ENCODE measurements at places on chromosomes 11 and 22.
A peak's percentile ranks its signal among the peaks of the same experiment; 100 is the strongest.

GRCh38 chr11:133078591-133079404 is 453.5 kb downstream of the OPCML start:
- peak; percentile 77 for DNase-seq

- DNase-seq, result no peak
These were observed 161.2 kb upstream of the GRIA4 start for GRCh38 chr11:105448703-105449079.

GRCh38 chr22:46869831-46870441 is 107.5 kb downstream of the TBC1D22A start:
- no peak for DNase-seq

DNA sequence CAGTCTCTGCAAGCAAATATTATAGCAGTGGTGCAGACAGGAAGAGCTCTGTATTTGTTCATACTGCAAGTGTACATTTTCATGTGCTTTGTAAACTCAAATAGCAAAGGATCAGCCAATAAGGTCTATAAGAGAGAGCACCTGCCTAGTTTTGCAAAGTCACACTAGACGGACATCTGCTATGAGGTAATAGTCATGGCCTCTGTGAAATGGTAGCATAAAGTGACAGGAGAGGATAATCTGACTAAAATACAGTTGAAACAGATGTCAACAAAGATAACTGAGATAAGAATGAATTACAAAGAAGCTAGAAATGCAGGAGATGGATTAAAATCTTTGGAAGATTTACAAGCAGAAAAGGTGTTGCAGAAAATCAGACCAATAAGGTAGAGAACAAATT is 70.6 kb upstream of the SPON1 start:
- DNase-seq, result no peak

DNA sequence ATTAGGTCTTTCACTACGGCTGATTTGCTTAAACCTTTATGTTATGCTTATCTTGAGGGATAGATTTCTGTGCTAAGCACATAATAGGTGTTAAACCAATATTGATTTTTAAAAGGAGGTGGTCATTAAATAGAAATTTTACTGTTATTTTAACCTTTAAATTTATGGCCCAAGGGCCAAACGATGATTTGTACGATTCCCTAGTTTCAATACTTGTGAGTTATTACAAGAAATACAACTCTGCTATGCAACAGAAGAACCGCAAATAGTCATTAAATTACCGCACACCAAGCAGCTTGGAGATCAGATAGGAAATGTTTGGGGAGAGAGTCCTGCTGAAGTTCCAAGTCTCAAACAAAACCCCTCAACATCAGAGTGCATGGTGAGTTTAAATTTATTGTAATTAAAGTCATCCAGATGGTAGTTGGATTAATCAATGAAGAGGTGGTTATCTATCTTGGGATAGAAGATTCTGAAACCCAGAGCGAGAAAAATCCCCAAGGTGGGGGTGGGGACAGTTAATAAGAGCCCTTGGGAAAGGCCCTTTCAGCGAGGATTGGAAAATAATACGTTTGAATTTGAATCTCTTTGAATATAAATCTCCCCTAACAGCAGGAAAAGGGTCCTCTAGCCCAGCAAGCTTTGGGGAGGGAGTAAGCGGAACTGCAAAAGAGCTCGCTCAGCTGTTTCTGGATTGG is 805 bp upstream of the QSER1 start:
- peak; percentile 67 for DNase-seq

- DNase-seq, result peak; percentile 56
These were observed 20.0 kb downstream of the SELENOO start for GRCh38 chr22:50220603-50221409.

DNA sequence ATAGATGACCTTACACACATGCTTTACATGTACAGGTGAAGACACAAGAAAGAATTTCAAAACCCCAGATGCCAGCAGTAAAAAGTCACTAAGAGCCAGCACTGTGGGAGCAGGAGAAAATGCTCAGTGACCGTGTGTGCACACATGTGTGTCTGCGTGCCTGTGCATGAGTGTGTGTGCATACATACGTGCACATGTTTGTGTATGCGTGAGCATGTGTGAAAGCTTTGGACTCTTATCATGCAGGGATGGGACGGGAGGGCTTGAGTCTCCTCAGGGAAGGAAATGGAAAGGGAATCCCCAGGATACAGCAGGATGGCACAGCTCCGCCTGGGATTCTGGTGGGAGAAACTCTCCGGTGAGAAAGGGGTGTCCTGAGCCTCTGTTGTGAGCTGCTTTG is 121.5 kb upstream of the B3GAT1 start:
- DNase-seq, result no peak

DNA sequence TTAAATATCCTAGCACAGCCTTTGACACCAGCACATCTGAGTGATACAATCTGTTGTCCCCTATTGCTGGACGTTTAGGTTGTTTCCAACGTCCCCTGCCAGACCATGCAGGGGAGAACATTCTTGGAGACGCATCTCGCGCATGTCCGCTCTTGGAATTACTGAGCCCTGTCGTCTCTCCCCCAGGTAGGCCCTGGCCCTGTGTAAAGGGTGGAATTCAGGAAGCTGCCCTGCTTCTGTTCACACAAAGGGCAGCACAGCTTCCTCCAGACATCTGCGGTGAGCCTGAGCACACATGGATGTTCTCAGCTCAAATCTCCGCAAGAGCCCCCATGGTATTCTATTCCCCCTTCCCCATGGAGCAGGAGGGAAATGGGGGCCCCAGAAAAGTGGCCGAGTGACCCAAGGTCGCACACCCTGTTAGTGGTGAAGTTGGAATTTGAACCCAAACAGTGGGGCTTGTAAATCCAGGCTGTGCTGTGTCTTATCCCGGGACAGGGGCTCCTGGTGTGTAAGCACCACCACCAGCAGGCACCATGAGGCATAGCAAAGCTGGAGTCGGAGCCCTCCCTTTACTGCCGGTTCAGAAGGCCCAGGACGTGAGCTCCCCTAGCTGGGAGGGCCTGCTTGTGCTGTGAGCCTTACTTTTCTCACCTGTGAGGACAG is 5.0 kb upstream of the FGF19 start:
- peak; percentile 72 for DNase-seq

GRCh38 chr11:116485425-116485824 is 287.4 kb downstream of the BUD13 start:
- DNase-seq, result no peak

- no peak for DNase-seq
These were observed 38.3 kb upstream of the TFIP11 start for GRCh38 chr22:26550498-26551033.

DNA sequence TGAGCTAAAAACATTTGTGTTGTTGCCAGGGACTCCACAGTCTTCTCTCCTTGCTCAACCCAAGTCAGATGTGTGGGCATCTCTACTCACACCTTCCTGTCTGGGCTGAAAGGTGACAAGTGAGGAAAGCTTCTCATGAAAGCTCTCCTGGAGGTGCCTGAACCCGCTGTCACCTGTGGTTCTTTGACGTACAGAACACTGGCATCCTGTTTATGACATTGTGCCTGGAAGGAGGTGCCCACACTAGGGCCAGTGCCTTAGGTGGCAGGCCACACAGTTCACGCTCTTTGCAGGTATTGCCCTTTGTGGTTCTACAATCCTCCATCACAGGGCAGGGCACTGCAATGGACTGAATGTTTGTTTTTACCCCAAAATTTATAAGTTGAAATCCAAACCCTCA is 108.5 kb downstream of the CD44 start:
- no peak for DNase-seq

- DNase-seq, result peak; percentile 91
These were observed 24.2 kb upstream of the OSBPL5 start for GRCh38 chr11:3189196-3189843.

GRCh38 chr11:6695377-6695776 is 12.2 kb upstream of the MRPL17 start:
- DNase-seq, result no peak

GRCh38 chr11:24513479-24514218 is 16.8 kb downstream of the LUZP2 start:
- no peak for DNase-seq

- no peak for DNase-seq
These were observed 40.4 kb downstream of the BCR start for GRCh38 chr22:23220485-23221350.
